Hindlimb muscle (tissue), 1 donor: ENCODE measurements at places on chromosomes 7 and 10.

DNA sequence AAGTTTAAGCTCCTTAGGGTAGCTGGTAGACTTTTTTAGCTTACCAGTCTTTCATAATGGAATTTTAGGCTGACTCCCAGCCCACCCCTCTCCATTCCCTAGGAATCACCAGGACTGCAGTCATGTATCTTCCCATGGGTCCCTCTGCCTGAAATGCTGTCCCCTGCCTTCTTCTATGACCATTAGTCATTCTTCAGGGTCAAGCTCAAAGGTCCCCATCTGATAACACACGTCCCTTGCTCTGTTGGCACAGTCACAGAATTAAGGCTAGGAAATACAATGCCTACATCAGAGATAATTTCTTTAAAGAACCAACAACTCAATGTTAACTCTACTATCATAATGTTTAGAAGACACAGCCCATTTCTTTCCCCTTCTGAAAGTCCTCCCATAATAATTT, 140.6 kb downstream of the RAPGEF5 start:
- DNase-seq: no peak

DNA sequence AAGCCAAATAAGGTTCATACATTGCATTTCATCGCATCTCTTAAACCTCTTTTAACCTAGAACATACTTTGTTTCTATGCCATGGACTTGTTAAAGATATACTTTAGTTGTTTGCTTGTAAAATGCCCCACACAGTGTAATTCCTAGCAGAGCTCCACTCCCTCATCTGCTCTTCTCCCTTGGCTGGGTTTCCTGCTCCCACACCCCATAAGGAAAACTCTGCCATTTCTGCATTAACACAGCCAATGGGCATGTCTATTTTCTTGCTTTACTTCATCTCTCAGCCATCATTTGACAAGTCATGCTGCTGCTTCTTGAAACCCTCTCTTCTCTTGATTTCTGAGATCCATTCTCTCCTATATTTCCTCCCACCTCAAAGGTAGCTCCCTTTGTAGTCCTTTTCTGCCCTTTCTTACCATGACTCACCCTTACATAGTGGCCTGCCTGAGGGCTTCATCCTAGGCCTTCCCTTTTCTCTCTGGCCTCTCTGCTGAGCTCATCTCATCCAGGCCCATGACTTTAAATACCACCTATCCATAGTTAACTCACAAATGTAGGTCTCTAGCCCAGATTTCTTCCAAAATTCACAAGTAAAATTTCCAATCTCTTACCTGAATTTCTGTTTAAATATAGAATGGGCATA, 471.4 kb downstream of the ADRA2A start:
- no peak for DNase-seq

DNA sequence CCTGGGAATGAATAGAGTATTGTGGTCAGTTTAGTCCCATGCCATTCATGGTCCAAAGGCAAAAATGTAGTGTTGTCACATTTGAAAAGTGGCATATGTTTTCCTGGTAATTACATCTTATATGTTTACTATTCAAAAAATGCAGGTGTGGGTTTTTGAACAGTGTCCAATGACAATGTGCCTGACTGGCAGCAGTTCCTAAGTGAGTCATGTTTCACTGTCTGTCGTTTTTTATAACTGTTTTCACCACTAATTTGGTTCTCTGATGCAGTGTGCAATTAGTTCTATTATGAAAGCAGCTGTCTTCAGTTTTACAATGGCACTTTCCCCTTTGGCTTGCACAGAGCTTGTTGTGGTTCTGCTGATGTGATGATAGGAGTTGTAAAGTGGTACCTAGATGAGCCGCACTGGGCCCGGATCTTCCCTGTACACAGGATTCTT, 162.3 kb downstream of the SEM1 start:
- DNase-seq: no peak

GRCh38 chr10:80200687-80201086, 4.7 kb downstream of the ANXA11 start:
- DNase-seq: no peak

DNA sequence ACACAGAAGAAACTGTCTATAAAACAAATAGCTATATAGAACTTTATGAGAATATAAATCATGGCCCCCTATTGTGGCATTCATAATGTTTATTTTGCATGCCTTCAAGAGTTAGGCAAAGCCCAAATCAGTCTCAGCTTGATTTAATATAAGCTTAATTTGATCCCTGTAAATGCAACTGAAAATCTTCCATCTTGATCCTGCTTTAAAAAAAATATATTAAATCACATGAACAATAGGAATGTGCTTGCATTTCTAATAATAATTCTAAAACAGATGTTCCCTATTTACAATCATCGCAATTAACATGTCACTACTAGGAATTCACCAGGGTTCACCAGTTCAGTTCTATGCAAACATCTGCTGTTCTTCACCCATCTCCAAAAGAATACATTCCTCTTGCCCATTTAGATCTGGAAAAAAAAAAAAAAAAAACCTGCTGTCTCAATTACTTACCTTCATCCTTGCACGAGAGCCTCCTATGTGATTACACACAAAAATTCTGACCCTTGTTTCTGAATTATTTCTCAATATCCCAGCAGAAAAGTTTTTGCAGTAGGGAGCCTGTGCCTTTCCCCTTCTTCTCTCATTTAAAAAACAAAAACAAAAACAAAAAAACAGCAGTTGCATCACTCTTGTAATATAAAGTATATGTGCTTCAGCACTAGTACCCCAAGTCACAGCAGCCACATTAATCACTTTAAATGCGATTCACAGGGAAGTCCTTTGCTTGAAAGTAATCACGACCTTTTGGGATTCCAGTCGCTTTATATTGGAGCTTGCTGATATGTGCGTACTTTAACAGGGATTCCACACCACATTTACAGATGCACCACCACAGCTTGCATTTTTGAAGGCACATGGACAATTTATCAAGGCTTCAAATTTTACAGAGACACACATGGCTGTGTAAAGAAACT, 194.8 kb upstream of the KMT2E start:
- DNase-seq: no peak
